NCI-H2171 (cell line): ENCODE measurements at places on chromosomes 5 and 9.

GRCh38 chr9:108761655-108762347 lies 94.0 kb downstream of the ACTL7B start:
- no peak for DNase-seq

DNA sequence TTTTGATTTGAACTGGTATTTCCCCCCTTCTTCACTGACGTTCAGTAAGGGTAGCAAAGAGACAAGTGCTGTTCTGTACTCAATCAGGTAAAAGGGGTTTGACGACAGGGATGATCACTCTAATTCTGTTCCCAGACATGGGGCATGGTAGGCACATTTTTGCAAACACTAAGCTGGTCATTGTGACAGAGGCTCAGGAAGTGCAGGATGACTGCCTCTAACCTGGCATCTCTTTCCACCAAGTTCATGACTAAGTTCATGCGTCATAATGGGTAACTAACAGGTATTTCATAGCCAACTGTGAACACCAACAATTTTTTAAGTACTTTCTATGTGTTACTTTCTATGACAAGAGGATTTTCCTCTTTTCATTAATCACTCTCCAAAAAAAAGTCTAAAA lies 166.5 kb downstream of the MAPKAP1 start:
- DNase-seq = no peak

GRCh38 chr5:170818232-170818631 lies 34.7 kb downstream of the GABRP start:
- no peak for DNase-seq

- DNase-seq = no peak
Measured at GRCh38 chr9:18488886-18489285, 14.9 kb downstream of the ADAMTSL1 start.

DNA sequence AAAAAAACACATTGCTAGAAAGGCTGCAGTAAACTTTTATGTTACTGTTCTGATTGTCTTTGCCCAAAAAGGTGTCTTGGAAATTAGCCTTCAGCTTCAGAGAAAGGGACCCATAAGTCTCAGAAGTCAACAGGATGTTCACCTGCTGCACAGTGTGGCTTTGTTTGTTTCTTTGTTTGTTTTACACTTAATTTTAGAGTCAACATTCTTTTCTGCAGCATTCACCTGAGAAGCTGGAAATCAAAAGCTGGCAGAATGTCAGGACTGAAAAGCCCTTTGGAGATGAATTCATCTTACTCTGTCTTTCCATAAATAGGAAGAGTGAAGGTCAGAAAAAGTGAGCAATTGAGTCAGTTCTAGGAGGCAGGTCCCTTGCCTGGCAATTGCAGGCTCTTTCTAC lies 170.0 kb downstream of the PAPPA start:
- DNase-seq = no peak

DNA sequence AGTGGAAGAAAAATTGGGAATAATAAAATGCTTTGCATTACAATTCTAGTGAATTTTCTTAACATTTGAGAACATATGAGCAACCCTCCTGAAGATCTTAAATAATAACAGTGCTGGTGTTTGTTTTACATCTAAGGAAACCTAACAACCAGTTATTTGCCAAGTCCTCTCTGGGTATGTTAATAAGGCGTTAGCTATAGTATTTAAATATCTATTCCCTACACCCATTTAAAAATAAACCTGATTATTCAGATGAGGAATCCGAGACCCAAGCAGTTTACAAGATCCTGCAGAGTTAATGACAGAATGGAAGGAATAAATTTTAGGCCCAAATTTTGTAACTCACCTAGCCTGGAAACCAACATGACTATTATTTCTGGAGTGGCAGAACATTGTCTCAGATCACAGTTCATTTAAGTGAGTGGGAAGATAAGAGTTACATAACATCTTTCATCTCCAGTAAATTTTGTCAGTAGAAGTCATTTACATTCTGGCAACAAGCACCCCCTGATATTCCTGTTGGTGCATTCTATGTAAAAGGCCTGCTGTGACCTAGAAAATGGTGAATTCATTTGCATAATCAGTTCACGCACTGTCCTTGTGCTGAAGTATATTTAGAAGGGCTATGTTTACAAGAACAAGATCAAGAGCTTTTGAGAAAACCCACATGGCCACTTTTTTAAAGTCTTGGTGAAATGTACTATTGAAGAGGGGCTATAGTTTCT lies 148.2 kb downstream of the COX7C start:
- no peak for DNase-seq

DNA sequence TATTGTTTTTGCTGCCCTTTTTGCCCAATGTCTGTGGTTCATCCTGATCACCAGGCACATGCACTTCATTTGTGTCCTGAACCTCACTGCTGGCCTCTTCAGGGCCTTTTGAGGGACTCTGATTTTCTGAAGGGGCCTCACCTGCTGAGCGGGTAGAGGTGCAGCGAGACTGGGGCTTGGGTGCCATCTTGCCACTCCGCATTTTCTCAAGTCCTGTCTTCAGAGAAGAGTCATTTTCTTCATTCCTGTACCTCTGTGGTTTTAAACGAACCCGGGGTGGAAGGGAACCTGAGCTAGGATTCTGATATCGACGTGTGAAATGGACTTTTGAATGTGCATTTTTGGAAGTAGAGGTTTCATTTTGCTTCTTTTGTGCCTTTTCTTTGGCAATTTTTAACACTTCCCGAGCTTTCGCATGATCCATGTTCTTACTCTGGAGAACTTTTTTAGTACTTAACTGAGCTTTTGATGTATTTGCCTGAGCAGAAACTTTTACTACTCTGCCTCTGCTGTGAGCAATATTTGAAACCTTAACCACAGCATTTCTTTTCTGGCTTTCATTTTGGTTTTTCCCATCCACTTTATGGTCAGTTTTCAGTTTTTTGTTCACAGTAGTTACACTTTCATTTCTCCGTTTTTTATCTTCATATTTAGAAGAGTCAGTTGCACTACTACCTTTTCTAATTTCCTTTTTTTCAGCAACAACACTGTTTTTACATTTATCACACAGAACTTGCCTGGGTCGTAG lies 26.1 kb downstream of the PWWP2A start:
- no peak for DNase-seq

DNA sequence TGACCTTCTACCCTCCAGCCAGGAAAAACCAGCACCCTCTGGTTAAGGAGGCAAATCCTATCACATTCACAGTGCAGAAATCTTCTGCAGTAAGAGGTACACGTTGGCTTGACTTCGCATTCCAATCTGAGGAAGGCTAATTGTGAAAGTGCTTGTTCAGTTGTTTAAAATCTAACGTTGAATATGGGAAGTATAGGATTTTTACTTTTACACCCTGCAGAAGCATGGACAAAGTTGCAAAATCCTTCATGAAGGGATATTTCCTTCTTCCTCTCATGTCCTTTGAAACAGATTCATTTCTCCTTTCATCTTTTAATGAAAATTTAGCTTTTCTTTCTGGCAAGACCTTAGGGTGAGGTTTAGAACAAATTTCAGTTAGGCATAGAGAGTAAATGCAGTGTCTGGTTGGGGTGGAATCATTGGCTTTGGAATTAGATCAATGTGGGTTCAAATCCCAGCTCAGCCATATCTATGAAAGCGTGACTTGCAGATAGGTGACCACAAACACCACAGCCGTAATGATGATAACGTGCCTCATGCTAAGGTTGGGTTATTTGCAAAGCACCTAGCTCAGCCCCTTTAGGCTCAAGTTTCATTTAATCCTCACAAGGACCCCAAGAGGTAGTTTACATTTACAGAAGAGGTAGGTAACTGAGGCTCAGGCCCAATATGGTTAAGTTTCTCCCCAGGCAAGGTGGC lies 42.2 kb upstream of the C5orf58 start:
- no peak for DNase-seq
